T-helper 2 cell (primary cell): ENCODE measurements at places on chromosomes 7 and 10.

- DNase-seq: no peak
Observed at GRCh38 chr10:62115842-62116241, 152.8 kb downstream of the RTKN2 start.

GRCh38 chr7:132451161-132451560 is 125.1 kb downstream of the PLXNA4 start:
- no peak for DNase-seq

DNA sequence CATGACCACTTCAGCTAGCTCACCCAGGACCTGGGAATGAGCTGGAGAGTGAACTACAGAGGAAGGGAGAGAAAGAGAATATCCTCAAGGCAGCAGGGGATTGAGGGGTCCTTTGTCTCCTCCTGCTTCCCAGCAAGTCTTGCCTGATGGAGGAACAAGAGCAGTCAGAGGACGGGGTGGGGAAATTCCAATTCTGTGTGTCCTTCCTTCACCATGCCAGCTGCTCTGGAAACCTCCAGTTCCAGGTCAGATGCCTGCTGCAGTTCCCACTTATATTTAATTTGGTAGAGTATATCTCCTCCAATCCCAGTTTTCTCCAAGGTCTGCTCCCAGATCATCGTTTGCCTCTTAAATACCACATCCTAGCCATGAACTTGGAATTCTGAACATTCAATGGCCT is 21.4 kb upstream of the LEP start:
- no peak for DNase-seq

DNA sequence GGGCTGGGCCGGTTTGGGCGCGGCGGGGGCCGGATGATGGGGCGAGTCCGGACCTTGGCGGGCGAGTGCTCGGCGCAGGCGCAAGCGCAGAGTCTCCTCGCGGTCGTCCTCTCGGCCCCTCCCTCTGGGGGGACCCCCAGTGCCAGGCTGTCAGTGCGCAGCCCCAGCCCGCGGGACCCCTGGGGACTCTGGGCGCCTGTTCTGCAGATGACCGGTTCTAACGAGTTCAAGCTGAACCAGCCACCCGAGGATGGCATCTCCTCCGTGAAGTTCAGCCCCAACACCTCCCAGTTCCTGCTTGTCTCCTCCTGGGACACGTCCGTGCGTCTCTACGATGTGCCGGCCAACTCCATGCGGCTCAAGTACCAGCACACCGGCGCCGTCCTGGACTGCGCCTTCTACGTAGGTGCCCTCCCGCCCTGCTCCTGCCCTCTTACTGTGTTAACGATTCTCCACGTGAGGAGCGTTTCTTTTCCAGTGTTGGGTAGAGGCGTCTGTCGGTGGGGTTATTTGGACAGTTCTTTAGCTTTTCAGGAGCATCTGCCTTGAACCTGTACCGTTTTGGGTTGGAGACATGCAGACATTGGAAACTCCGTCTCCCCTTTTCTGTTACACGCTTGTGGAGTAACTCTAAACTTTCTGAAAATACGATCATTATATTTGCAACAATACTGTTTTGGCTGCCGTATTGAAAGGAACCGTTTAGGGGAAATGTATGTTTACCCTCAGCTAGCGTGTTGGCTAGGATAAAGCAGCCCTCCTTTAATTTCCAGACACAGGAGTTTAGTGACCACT is 706 bp downstream of the BUB3 start:
- no peak for DNase-seq

DNA sequence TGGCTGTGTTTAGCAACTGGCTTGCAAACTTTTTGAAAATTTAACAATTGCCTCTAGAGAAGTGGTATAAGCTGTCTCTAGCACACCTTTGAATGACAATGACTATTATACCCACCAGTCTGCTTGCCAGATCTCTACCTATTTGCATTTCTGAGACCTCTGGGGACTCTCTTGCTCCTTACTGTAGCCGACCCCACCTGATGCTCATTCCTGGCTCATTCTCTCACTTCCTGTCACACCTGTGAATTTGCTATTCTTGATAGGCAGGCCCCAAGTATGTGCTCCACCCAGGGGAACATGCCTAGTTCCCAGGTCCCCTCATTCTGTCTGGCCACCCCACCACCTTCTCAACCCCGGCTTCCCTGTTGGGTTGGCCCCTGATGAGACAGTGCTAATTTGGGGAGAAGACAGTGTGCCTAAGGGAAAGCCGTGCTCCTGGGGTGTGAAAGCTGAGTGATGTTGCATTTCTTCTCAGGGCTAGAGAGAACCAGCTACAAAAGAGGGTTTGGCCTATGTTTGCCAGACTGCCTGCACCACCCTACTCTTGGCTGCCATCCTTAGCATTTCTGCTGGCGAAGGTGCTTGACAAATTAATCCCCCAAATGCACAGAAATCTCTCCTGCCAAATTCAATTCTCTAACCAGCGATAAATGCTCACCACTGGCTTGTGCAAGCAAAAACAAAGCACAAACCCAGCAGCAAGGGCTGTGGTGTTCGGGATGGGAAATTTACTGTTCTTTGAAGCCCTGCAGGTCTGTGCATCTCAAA is 138.2 kb downstream of the RPS24 start:
- no peak for DNase-seq

DNA sequence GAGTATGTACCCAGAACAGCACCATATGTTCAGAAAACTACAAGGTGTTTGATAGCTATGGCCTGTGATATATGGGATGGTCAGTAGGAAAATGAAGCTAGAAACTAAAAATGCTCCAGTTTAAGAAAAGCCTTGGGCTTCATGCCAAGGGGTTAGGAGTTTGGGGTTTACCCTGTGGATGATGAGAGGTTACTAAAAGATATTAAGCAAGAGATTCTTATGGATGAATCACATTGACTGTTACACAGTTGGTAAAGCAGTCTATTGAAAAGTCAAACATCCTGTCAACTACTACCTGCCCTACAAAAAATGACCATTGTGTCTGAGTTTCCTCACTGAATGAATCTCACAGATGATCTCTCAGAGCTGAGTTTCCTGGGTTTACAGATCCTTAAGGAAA is 166.2 kb upstream of the INHBA start:
- DNase-seq: no peak

DNA sequence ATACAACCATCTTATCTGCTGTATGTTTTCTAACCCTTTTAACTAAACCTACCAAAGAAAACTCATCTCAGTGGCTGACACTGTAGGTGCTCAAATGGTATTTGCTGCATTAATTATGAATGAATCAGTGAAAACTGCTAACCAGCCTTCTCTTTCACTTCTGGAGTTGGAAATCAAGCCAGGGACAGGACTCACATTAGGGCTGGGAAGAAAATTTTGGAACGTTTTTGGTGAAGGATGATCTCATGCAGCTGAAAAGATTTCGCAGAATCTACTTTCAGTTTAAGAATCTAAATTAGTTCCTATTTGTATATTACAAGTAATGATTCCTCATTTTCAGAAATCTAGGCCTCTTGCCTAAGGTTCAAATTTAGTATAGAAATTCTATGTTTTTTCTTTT is 12.9 kb downstream of the MTPN start:
- DNase-seq: no peak

GRCh38 chr10:74736029-74736428 is 90.4 kb upstream of the KAT6B start:
- no peak for DNase-seq

GRCh38 chr7:134165252-134165651 is 38.1 kb downstream of the LRGUK start:
- DNase-seq: no peak

GRCh38 chr7:15457990-15458955 is 103.5 kb downstream of the AGMO start:
- no peak for DNase-seq

DNA sequence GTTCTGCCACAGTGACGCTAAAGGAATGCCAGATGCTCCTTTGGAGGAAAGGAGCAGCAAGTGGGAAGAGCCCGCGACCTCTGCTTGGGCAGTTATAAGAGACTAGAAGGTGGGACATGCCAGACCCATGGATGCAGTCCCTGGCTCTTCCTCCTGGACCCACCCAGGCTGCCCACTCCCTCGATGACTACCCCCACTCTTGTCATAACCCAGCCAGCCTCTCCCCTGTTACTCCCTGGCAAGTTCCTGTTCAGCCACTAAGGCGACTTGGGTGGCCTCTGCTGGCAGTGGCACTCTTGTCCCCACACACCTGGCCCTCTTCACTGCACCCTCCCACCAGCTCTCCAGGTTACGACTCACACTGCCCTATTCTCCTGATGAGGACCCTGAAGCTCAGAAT is 33.5 kb downstream of the COL13A1 start:
- no peak for DNase-seq

DNA sequence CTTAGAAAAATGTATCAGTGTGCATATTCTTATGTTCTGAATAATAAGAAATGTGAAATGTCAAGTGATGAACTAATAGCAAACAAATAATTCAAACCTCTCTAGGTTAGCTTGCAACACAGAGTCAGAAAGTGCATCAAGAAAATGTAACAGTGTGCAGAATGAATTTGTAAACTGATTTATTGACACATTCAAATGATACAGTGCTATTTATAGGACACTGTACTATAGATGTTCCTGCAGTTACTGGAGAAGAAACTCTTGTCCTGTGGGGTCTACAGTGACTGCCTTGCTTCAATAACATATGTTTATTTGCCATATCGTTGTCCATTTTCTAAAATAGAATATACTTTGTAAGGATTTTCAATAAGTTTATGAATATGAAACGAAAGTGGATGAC is 639.0 kb downstream of the CNTNAP2 start:
- no peak for DNase-seq

- DNase-seq: no peak
Observed at GRCh38 chr7:141860207-141860606, 18.9 kb upstream of the PRSS37 start.

- DNase-seq: no peak
Observed at GRCh38 chr7:8105449-8106095, 137.0 kb downstream of the GLCCI1 start.

GRCh38 chr10:104731192-104731591 is 90.1 kb downstream of the SORCS3 start:
- DNase-seq: no peak

DNA sequence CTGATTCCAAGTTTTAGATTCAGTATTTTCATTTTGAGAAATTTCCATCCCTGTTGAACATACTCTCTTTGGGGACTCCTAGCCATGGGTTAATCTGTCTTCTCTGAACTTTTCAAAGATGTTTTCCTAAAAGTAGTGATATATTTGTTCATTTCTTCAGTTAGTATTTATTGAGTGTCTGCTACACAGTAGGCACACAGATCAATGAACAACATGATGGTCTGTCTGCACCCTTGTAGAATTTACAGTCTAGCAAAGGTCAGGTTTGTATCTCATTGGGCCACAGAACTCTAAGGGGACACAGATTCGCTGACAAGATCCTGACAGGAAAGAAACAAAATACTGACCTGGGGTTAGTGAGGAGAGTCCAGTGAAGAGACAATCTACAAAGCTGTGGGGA is 42.2 kb upstream of the PAPSS2 start:
- no peak for DNase-seq
